Activated CD4-positive, alpha-beta T cell treated with anti-CD3 and anti-CD28 coated beads, Interleukin-2, amount 10 ng/mL, durations not matched to agents 7 days and 5 days (primary cell): ENCODE measurements at places on chromosomes 12 and 14. TPM values are rescaled to one million over a fixed set of nuclear protein-coding genes. Genes with fewer than 3 reads are reported as not detected.

NEDD1 gene
- total RNA-seq: 48.7 TPM

CCDC198 gene
- not detected for total RNA-seq

KCNA5 gene
- not detected for total RNA-seq

ITGB7 gene
- 621 TPM for total RNA-seq

B4GALNT3 gene
- total RNA-seq: 7.0 TPM

MAPKAPK5 gene
- 47.6 TPM for total RNA-seq

TPPP2 gene
- not detected for total RNA-seq

SBNO1 gene
- 41.8 TPM for total RNA-seq

ERBB3 gene
- total RNA-seq: 1.3 TPM

GLI1 gene
- 0.94 TPM for total RNA-seq

MYO1H gene
- total RNA-seq: not detected

CRADD gene
- total RNA-seq: 9.7 TPM

DNA sequence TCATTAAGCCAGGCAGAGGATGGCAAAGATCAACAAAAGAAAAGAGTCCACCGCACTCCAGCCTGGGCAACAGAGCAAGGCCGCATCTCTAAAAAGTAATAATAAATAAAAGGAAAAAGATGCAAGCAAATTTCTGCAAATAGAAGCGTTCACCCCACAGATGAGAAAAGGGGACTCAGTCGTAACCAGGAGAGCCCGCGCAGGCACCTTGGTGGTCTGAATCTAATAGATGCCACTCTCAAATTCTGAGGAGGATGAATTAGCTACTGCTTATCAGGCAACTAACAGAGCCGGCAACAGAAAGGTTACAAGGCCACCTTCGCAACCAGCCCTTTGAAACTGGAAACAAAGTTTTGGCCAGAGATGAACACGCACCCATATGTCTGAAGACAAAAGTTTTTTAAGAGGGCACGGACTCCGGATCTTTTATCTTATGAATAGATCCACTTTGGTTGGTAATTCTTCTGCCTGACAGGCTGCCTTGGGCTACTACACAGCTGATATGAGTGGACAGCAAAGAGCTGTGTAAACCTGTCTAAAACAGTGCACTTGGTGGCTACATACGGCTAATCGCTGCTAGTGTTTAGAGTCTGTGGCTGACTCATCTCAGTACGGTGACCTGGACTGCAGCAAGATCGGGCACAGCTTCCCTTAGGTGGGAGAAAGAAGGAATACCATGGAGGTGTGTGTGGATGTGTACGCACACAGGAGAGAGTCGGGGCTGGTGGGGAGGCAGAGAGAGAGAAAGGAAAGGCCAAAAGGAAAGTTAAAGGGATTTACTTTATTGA, 32.9 kb upstream of the TTC7B start:
- H3K27ac ChIP-seq: no peak overlapping the region
- peaks cover 8% of the 10 kb centered on the region for H3K36me3 ChIP-seq
- no peak overlapping the region for H3K4me3 ChIP-seq
- H3K27me3 ChIP-seq: no peaks in the 10 kb centered on the region

- no peaks in the 10 kb centered on the region for H3K4me1 ChIP-seq
- DNase-seq: no peak
- no peak overlapping the region for H3K27ac ChIP-seq
Observed at GRCh38 chr12:118689793-118690192, 291.5 kb upstream of the SRRM4 start.

- no peak overlapping the region for H3K27ac ChIP-seq
- no peak overlapping the region for H3K4me3 ChIP-seq
Observed at GRCh38 chr14:101602466-101602840, 41.2 kb downstream of the DIO3 start.

DNA sequence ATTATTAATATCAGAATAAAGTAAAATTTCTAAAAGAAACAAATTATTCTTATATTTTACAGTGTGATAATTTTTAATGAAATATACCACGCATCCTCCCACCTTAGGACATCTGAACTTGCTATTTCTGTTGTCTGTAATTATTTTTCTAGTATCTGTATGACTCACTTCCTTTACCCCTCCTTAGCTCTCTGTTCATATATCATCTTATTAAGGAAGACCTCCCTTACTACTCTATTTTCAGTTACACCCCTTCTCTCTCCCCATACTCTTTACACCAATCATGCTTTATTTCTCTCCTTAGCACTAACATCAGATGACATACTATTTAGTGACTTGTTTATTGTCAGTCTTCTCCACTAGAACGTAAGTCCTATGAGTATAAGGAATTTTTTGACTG, 34.2 kb upstream of the C12orf50 start:
- peaks cover 12% of the 10 kb centered on the region for H3K4me1 ChIP-seq
- no peak overlapping the region for H3K4me3 ChIP-seq
- peaks cover 17% of the 10 kb centered on the region for H3K36me3 ChIP-seq
- H3K27ac ChIP-seq: no peak overlapping the region
- DNase-seq: no peak

- H3K36me3 ChIP-seq: no peaks in the 10 kb centered on the region
- peaks cover 13% of the 10 kb centered on the region for H3K4me1 ChIP-seq
- no peak overlapping the region for H3K27ac ChIP-seq
- DNase-seq: no peak
Observed at GRCh38 chr12:116395396-116395795, 117.9 kb upstream of the MED13L start.

DNA sequence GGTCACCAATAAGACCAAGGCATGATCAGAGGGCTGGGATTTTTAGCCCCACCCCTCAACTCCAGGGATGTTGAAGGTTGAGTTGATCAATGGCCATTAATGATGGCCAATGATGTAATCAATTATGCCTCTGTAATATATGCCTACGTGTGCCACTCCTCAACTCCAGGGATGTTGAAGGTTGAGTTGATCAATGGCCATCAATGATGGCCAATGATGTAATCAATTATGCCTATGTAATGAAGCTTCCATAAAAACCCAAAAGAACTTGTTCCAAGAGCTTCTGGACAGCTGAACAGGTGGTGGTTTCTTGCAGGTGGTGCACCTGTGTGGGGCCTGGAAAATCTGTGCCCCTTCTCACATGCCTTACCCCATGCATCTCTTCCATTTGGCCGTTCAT, 33.2 kb downstream of the KLRG1 start:
- H3K27ac ChIP-seq: no peak overlapping the region
- no peak overlapping the region for H3K4me3 ChIP-seq
- peaks cover 10% of the 10 kb centered on the region for H3K36me3 ChIP-seq
- no peak for DNase-seq

GRCh38 chr14:96584907-96585671, 82.9 kb downstream of the PAPOLA start:
- DNase-seq: no peak
- H3K36me3 ChIP-seq: no peaks in the 10 kb centered on the region
- H3K4me1 ChIP-seq: no peaks in the 10 kb centered on the region

- H3K4me3 ChIP-seq: no peak overlapping the region
- H3K27ac ChIP-seq: no peak overlapping the region
- no peak for DNase-seq
Observed at GRCh38 chr12:104533134-104533533, 76.4 kb downstream of the CHST11 start.

- no peaks in the 10 kb centered on the region for H3K4me1 ChIP-seq
- no peak for DNase-seq
- H3K4me3 ChIP-seq: no peak overlapping the region
- no peak overlapping the region for H3K27ac ChIP-seq
- H3K27me3 ChIP-seq: no peaks in the 10 kb centered on the region
- peaks cover 33% of the 10 kb centered on the region for H3K36me3 ChIP-seq
Observed at GRCh38 chr12:122545855-122546254, 18.8 kb downstream of the KNTC1 start.

- H3K4me3 ChIP-seq: no peak overlapping the region
- H3K4me1 ChIP-seq: no peaks in the 10 kb centered on the region
- H3K27me3 ChIP-seq: no peaks in the 10 kb centered on the region
- H3K36me3 ChIP-seq: no peaks in the 10 kb centered on the region
- DNase-seq: peak; percentile 15
Observed at GRCh38 chr14:28608851-28609828, 157.4 kb upstream of the FOXG1 start.
